Caki2 (cell line): ENCODE measurements at places on chromosomes 4 and X. TPM values are rescaled to one million over a fixed set of nuclear protein-coding genes. Genes with fewer than 3 reads are reported as not detected.

Gene IGFBP7
- total RNA-seq = 1,275 and 1,415 TPM in 2 replicates

Gene CCKAR
- total RNA-seq = not detected in 2 replicates

Gene IQCM
- total RNA-seq = not detected in 2 replicates

Gene N4BP2
- 1.6 and 5.1 TPM in 2 replicates for total RNA-seq

Gene GPR34
- total RNA-seq = not detected in 2 replicates

Gene ARX
- total RNA-seq = not detected in 2 replicates

Gene COL25A1
- not detected in 2 replicates for total RNA-seq

Gene LRIT3
- total RNA-seq = not detected in 2 replicates

GRCh38 chr4:39154009-39154408 lies 28.3 kb upstream of the WDR19 start:
- no peak for DNase-seq

DNA sequence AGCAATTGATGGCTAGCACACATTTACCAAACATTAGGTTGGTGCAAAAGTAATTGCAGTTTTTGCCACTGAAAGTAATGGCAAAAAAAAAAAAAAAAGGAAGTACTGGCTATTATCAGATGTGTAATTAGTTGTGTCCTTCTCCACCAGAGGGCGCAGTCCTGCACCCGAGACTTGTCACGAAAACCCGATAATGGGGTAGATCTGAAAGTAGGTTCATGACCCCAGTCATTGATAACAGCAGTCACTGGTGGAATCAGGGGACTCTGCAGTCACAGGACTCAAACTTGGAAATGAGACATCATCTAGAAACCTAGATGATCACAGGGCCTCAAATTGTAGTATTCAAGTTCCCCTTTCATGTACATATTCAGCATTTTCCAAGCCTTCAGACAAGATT lies 13.1 kb upstream of the ACOT9 start:
- DNase-seq = peak; percentile 25

GRCh38 chr4:1472148-1472797 lies 66.0 kb upstream of the NKX1-1 start:
- no peak for DNase-seq

GRCh38 chr4:39103291-39103690 lies 41.3 kb downstream of the KLHL5 start:
- DNase-seq = no peak

- DNase-seq = no peak
These were observed 8.5 kb upstream of the KLHL34 start for GRCh38 chrX:21666679-21667078.

GRCh38 chr4:98421111-98421510 lies 159.9 kb downstream of the RAP1GDS1 start:
- DNase-seq = peak; percentile 6

DNA sequence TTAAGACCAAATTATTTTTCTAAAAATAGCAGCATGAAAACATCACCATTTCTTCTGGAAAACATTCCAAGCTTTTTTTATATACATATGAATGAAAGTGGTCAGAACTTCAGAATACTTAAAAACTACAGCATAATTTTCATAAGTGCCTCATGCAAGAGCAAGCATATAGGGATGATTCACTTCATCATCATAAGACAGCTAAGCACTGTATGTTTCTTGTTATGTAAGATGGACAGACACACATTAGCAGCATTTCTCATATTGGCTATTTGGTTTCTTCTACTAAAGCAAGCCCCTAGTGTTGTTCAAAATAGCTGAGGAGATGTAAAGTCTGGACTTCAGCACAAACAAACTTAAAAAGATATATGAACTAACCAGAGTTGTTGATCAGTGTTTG lies 213.1 kb upstream of the NOCT start:
- DNase-seq = no peak

DNA sequence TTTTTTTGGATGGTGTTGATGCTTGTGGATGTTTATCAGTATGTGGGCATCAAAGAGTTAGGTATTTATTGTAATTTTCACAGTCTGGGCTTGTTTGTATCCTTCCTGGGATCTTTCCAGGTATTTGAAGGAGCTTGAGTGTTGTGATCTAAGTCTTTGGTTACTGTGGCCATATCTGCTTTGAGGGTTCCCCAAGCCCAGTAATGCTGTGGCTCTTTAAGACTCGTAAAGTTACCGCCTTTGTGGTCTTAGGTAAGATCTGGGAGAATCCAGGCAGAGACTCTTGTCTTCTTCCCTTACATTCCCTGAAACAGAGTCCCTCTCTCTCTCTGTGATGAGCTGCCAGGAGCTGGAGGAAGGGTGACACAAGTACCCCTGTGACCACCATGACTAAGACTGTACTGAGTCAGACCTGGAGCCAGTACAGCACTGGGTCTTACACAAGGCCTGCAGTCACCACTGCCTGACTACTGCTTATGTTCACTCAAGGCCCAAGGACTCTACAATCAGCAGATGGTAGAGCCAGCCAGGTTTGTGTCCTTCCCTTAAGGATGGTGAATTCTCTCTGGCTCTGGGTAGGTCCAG lies 62.2 kb downstream of the FMR1NB start:
- peak; percentile 0 for DNase-seq

- no peak for DNase-seq
These were observed 9.2 kb upstream of the PDHA2 start for GRCh38 chr4:95830651-95831050.

DNA sequence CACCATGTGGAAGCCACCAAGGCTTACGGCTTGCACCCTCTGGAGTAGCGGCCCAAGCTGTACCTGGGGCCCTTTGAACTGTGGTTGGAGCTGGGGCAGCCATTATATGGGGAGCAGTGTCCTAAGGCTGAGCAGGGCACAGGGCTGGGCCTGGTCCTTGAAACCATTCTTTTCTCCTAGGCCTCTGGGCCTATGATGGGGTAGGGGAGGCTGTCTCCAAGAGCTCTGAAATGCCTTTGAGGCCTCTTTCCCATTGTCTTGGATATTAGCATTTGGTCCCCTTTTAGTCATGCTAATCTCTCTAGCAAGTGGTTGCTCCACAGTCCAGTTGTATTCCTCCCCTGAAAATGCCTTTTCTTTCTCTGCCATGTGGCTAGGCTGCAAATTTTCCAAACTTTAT lies 96.4 kb upstream of the ARX start:
- no peak for DNase-seq

- DNase-seq = no peak
These were observed 6.2 kb upstream of the HPSE start for GRCh38 chr4:83340692-83341343.
